Neural crest cell (in vitro differentiated cells): ENCODE measurements at places on chromosomes 6 and 20.

- DNase-seq: no peak
Observed at GRCh38 chr20:36121981-36122930, 32.3 kb upstream of the EPB41L1 start.

DNA sequence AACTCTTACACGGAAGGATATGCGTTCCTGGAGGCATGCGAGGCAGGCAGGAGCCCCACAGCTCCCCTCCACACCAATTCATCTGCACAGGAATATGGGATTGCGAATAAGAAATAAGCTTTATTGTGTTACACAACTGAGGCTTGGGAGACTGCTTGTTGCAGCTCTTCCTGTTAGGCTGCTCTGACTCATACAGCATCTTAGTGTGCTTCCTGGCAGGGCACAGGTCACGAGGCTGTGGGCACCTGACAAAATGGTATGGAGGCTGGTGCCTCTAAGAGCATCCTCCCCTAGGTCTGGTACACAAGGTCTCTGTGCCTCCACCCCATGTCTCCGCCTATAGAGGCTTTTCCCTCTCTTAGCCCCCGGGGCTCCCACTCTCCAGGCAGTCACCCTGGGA, 6.8 kb downstream of the SLC22A3 start:
- DNase-seq: no peak

DNA sequence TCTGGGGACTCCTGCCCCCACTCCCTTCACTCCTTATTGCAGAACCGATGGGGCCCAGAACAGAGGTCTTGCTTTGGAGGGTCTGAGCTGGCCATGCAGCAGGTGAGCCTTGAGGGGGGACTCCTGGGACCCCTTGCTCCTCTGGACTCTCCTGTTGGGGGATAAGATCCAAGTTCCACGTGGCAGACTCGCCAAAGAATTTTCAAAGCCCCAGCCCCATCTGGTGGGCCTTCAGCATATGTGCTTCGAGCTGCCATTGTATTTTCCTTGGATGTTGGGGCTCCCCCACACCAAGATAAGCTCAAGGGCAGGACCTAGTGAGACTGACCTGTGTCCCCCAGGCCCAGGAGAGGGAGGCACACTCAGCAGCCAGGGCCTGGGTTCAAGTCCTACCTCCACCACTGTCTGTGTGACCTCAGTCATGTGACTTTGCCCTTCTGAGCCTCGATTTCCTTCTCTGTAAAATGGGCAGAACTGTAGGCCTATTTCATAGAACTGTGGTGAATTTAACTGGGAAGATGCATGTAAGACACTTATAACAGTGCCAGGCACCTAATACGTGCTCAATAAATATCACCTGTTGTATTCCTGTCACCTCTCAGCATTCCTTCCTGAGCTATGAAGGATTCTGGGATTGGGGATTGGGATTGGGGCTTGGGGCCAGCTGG, 115.5 kb downstream of the VEGFA start:
- no peak for DNase-seq

DNA sequence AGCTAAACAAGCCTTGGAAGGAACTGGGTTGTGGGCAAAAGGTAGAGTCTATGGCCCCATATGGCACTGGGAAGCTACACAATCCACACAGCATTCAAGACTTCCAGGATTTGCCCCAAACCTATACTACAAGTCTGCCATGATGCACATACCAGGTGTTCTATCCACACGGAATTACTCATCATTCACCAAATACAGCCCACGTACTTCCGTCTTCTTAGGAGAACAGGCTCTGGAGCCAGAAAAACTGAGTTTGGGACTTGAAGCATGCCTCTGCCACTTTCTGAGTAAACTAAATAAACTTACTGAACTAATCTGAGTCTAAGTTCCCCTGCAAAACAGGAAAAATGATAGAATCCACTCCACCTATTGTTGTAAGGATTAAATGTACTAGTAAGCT, 28.6 kb downstream of the RIMS4 start:
- DNase-seq: no peak

- DNase-seq: no peak
Observed at GRCh38 chr6:41572613-41573012, 26.4 kb downstream of the FOXP4 start.

DNA sequence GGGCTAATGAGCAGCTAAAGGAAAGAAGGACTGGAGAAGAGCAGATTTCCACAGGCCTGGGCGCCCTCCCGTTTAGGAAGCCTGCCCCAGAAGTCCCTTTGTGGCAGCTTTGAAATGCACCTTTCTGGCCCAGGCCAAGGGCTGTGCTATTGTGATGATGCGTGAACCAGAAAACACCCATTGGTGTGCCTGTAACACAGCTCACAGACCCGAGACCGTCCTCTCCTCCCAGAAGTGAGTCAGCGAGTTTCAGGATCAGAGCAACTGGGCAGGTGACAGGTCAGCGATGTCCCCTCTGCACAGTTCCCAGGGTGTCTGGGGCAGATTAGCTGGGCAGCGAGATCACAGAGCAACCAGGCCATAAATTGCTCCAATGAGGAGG, 71.9 kb upstream of the SULF2 start:
- no peak for DNase-seq

DNA sequence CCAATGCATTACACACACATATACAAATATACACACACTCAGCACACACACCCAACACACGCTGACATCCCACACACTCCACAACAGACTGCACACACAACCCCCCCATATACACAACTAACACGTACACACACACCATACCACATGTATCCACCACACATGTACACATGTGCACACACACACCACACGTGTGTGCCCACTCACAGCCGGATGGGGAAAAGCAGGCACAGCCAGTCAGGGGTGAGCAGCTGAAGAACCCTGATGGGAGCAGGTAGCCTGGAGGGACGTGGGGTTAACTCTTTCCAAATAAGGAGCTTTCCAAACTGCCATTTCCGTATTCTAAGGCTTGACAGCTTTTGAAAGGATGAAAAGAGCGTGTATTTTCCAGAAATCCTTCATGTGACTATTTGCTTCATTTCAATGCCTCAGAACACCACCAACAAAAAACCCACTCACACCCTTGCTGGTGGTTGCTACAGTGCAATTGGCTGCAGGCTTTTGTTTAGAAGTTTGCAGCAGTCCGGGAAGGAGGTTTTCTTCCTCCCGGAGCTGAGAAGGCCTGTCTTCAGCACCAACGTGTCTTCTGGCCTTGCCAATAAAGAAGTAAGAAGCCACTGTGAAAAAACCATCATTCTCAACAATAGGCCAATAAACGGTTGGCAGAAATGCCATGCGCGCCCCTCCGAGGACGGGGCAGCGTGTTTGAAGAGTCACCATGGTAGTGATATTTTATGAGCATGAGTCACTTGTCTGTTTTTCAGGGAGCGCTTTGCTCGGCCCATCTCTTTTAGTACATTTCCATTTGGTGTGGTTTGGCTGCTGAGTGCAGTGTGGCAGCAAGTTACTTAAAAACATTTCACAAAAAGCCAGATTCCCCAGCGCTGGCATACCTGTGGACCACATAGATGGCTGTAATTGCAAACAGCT, 131.3 kb upstream of the GMDS start:
- DNase-seq: no peak

DNA sequence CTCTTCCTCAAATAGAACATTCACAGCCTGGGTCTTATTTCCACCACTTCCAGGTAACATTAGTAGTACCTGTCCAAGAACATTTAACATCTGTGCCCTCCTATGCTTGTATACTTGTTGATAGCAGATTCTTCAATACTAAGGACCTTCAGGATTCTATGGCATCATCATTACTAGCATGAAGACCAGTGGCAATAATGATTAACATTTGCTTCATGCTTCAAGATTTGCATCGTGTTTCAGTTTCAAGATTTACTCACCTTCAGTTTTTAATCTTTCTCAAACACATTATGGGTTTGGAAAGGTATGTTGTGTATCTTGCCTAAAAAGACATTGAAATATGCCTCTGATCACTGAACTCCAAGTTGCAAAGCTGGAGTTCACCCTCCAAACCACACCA, 412.8 kb upstream of the NRSN1 start:
- DNase-seq: no peak

DNA sequence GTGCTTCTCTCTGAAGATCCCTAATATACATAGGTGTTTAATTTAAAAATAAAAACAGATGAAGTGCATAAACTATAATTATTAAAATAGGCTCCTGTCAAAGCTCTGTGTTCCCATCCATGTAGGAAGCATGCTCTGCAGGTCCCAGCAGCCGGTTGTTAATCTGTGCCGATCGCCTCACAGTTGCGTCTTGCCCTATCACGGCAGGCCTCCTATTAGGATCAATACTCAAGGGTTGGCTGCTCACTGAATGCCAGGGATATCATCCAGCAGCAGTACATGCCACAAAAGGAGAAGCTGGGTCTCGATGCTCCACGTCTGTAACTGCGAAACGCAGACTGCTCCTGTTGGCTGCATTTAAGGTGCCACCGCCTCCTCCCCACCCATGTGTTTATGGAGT, 369.8 kb downstream of the CDH4 start:
- no peak for DNase-seq

- no peak for DNase-seq
Observed at GRCh38 chr20:46872328-46873211, 22.1 kb upstream of the EYA2 start.

GRCh38 chr6:157151989-157152388, 171.3 kb downstream of the TMEM242 start:
- no peak for DNase-seq

DNA sequence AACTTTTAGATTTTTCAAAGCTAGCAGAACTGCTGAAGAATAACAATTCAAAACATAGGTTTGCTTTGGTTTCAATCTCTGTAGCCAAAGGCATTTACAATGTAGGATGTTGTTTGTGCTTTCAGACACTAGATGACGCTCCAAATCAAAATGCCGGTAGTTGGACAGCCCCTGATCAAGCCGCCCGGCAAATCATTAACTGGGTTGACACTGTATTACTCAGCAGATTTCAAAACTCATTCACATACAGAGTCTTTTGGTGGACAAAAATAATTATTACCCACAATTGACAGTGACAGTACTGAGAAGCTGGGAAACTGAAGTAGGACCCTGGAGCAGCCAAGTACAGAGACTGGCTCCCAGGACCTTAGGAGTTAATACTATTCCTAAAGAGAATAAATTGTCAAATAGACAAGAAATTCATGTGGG, 21.3 kb upstream of the HFE start:
- peak; percentile 33 for DNase-seq

- no peak for DNase-seq
Observed at GRCh38 chr20:13661070-13661685, 22.4 kb upstream of the TASP1 start.

GRCh38 chr6:41573276-41573675, 27.1 kb downstream of the FOXP4 start:
- DNase-seq: no peak

GRCh38 chr20:42496595-42496994, 693.1 kb downstream of the PTPRT start:
- no peak for DNase-seq

GRCh38 chr20:20573797-20574196, 138.6 kb downstream of the RALGAPA2 start:
- DNase-seq: no peak

DNA sequence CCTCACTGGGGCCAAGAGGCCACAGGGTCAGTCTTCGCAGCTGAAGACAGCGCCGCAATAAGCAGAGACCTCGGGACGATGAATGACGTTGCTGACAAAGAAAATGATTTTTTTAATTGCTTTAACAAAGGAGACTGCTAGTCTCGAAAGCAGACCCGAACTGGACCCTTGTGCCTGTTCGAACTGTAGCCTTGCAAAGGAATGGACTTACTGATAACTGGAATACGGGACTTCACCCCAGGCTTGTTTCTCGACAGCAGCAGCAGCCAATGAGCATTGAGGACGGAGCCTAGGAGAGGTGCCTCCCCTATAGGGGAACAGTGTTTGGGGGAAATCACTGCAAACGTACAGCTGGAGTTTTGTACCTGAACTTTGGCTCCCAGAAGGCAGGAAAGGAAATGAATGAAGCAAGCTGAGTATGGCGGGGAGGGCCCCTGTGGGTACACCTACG, 1.3 kb upstream of the TAF4 start:
- DNase-seq: no peak

DNA sequence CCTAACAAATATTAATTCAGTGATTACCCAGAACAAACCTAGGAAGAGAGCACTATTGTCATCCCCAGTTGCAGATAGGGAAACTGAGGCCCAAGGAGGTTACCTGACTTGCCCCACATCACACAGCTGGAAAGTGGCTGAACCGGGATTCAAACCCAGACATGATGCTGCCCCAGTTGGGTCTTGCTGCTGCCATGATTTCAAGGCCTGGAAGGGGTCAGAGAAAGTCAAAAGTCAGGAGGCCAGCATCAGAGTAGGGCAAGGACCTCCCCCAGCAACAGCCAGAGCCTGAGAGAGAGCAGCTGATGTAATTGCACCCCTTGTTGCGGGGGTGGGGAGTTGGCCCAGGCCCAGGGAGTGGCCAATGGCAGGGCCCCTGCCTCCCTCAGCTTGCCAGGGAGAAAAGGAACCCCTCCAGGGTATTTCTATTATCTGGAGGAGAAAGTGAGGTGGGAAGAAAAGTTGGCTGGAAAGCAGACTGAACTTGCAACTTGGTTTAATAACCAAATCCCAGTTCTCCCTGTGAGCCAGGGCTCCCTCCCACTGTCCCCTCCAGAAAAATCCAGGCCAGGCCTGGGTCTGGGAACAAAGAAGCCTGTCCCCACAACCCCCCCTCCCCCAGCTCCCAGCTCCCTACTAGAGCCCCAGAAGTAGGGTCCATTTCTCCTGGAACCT, 83.6 kb downstream of the MRPL14 start:
- no peak for DNase-seq

GRCh38 chr20:24579475-24579874, 110.0 kb downstream of the SYNDIG1 start:
- no peak for DNase-seq

DNA sequence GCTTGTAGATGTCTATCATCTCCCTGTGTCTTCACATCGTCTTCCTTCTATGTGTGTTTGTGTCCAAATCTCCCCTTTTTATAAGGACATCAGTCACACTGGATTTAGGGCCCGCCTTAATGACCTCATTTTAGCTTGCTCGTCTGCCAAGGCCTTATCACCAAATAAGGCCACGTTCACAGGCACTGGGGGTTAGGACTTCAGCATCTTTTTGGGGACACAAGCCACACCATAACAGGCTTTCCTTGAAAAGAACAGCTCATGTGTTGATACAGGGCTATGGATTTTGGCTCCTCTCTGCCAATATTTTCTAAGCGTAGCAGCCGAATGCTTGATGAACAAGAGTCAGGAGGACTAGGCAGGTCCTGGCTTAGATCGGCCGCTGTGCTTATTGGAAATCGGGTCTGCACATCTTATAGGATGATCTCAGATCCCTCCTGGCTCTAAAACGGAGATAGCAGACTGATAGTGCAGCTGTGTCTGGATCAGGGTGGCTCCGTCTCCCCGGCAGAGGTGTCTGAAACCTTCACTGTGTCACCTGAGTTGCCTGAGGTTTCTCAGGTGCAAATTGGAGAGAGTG, 16.2 kb upstream of the TMEM181 start:
- DNase-seq: no peak

DNA sequence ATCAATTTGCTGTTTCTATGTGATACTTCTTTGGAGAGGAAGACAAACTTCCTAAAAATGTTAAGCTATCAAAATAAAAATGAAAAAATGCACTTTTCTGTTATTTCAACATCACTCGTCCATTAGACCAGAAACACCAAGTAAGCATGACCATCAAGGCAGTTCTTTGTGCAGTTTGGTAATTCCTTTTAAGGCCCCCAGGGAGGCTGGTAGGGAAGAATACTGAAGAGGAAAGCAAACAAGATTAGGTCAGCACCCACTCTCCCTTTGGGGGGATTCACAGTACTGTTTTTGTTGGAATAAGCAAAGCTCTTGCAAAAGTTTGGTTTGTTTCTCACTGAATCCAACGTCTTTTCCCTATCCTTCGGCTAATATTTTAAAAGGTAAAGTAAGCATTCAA, 206.8 kb upstream of the SLC35B3 start:
- no peak for DNase-seq

- DNase-seq: no peak
Observed at GRCh38 chr6:135148889-135149288, 32.2 kb upstream of the MYB start.
